ENCODE measurements at places on chromosomes 1 and 21.

DNA sequence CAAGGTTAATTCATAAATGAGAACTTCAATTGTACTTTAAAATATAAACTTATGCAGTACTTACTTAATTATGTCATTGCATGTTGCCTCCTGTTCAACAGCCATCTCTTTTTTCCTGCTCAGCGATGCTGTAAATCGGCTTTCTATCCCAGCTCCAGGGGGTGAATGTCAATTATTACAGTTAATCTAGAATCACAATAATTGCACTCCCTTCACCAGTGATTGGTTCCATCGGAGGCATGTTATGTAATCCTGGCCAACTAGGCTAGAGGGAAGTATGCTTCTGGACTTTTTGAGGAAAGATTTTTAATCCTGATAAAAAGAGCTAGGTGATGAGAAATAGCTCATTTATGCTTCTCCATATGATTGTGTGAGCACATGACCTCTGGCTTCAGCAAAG, 53.8 kb upstream of the SGIP1 start:
- H3K27me3 ChIP-seq = no peaks in the 10 kb centered on the region
- H3K4me3 ChIP-seq = no peak overlapping the region
- no peak for DNase-seq
- no peaks in the 10 kb centered on the region for H3K36me3 ChIP-seq
- no peaks in the 10 kb centered on the region for H3K4me1 ChIP-seq

GRCh38 chr1:116724765-116725375, 29.4 kb upstream of the CD2 start:
- no peaks in the 10 kb centered on the region for H3K27me3 ChIP-seq
- no peak overlapping the region for H3K27ac ChIP-seq
- H3K4me1 ChIP-seq = peaks cover 21% of the 10 kb centered on the region
- H3K36me3 ChIP-seq = no peaks in the 10 kb centered on the region
- peak; percentile 73 for DNase-seq

- H3K27ac ChIP-seq = no peak overlapping the region
- no peaks in the 10 kb centered on the region for H3K4me1 ChIP-seq
- H3K4me3 ChIP-seq = no peak overlapping the region
- no peak for DNase-seq
- no peaks in the 10 kb centered on the region for H3K36me3 ChIP-seq
Measured at GRCh38 chr1:237901299-237901934, 10.7 kb upstream of the ZP4 start.

DNA sequence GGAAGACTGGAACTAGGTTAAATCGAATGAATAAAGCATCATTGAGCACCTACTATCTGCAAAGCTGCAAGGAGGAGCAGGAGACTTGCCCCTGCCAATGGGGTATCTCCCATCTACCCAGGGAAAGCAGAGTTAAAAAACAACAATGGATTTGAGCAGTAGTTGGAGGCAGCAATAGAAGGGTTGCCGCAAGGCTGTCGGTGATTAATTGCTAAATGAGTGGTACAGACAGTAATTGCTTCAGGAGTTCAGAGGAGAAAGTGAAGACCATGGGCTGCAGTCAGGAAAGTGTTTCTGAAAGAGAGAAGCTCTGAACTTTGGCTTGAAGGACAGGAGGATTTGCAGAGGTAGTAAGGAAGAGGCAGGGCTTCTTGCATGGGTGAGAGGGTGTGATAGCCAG, 152.9 kb downstream of the ACTL8 start:
- H3K27me3 ChIP-seq = peaks cover 3% of the 10 kb centered on the region
- DNase-seq = no peak
- H3K4me3 ChIP-seq = no peak overlapping the region

DNA sequence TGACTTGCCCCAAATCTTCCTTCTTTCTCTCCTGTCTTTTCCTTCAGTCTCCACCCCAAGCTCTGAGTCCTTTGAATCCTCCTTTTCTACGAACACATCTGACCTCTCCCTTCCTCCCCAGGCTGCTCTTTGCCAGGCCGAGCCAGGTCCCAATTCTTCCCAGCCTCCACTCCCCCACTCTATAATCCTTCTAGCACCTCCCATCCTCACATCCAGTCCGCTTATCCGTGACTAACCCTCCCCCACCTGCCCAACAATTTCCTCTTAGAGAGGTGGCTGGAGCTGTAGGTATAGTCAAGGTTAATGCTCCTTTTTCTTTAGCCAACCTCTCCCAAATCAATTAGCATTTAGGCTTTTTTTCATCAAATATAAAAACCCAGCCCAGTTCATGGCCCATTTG, 9.5 kb upstream of the HPDL start:
- no peak overlapping the region for H3K27ac ChIP-seq
- no peaks in the 10 kb centered on the region for H3K36me3 ChIP-seq
- H3K4me3 ChIP-seq = no peak overlapping the region

DNA sequence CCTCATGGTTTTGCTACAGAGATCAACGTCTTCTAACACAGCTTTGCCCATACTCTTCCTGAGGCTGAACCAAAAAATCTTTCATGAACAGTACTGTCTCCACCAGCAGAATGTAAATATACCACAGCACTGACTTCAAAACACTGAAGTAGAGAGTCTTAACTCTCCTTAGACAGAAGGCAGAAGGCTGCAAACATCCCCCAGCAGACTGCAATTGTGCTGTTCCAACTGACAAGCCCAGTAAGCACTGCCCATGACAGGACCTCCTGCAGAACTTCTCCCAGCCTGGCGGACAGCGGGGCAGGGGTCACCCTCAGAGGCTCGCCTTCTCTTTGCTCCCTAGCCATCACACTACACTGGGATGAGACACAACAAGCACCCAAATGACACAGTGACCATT, 218.7 kb downstream of the RERE start:
- no peak overlapping the region for H3K27ac ChIP-seq
- H3K36me3 ChIP-seq = no peaks in the 10 kb centered on the region
- H3K4me3 ChIP-seq = no peak overlapping the region
- no peaks in the 10 kb centered on the region for H3K27me3 ChIP-seq
- DNase-seq = no peak

DNA sequence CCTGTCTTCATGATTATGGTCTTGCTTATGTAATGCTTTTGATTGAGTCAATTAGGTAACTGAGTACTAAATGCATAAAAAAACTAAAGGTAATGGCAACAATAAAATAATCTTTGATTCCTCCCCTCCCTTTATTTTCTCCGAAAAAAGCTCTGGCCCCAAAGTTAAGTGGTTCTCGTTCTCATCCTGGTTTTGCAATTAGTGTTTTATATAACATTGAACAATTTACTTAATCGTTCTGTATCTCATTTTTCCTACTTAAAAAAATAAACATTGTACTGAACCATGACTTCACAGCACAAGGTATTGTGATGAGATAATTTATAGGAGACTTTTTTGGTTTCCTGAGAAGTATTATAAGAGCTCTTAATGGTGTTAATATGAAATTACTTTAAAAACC, 11.3 kb downstream of the SLC22A15 start:
- no peaks in the 10 kb centered on the region for H3K4me1 ChIP-seq
- no peak overlapping the region for H3K27ac ChIP-seq
- no peaks in the 10 kb centered on the region for H3K27me3 ChIP-seq
- DNase-seq = no peak
- H3K36me3 ChIP-seq = no peaks in the 10 kb centered on the region

DNA sequence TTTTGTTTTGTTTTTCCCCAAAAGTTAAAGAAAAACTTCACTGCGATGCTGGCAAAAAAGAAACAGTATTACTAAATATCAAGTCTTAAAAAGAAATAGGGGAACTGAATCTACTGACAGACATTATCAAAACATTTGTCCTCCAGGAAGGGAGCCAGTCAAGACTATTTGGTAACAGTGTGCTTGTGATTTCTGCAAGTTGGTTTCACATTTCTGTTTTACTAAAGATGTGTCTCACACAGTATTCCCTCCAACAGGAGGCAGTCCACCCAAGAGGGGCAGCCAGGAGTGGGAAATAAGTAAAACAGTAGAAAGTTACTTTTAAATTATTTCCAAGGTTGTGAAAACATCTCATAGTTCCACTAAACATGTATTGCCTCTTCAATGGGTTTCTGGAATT, 74.4 kb upstream of the SDC3 start:
- no peaks in the 10 kb centered on the region for H3K4me1 ChIP-seq
- H3K36me3 ChIP-seq = peaks cover 52% of the 10 kb centered on the region
- no peaks in the 10 kb centered on the region for H3K27me3 ChIP-seq
- no peak overlapping the region for H3K27ac ChIP-seq
- no peak for DNase-seq

DNA sequence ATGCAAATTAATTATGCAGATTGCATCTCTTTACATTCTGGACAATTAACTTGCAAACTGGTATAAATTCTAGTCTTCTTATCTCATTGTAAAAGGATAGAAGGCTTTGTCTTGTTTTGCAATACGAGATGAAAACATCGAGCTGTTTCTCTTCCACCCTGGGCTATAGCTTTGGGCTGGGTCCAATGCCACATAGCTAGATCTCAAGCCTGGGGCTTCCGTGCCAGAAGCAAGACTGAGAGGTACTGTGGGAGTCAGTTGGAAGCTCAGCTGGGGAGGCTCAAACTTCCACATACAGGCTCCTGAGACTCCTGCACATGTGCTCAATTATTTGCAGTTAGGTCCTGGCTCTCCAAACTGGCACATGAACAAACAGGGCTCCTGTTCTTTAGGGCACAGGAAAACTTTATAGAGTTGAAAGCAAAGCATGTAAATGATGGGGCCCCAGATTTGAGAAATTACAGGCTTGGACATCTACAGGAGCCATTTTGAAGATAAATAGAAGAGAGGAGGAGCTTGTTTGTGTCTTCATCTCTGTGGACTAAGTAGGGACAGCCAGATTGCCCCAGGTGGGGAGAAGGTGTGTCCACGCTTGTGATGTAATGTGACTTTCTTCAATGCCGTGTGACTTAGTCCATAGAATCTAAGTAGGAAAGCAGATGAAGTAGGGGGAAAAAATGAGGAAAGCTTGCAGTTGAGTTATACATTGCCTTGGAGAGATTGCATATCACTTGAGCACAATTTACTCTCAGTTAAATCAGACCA, 65.9 kb upstream of the SIPA1L2 start:
- no peak for DNase-seq
- no peak overlapping the region for H3K4me3 ChIP-seq
- no peaks in the 10 kb centered on the region for H3K4me1 ChIP-seq
- no peaks in the 10 kb centered on the region for H3K36me3 ChIP-seq
- no peak overlapping the region for H3K27ac ChIP-seq

DNA sequence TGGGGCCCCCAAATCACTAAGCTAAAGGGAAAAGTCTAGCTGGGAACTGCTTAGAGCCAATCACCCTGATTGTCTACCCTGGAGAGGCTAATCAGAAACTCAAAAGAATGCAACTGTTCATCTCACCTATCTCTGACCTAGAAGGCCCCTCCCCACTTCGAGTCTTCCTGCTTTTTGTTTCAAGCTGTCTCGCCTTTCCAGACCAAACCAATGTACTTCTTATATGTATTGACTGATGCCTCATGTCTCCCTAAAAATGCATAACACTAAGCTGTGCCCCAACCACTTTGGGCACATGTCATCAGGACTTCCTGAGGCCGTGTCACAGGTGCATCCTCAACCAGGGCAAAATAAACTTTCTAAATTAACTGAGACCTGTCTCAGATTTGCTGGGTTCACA, 209.5 kb downstream of the APP start:
- peaks cover 4% of the 10 kb centered on the region for H3K4me1 ChIP-seq
- H3K36me3 ChIP-seq = peaks cover 2% of the 10 kb centered on the region
- no peaks in the 10 kb centered on the region for H3K27me3 ChIP-seq
- peak; percentile 33 for DNase-seq

DNA sequence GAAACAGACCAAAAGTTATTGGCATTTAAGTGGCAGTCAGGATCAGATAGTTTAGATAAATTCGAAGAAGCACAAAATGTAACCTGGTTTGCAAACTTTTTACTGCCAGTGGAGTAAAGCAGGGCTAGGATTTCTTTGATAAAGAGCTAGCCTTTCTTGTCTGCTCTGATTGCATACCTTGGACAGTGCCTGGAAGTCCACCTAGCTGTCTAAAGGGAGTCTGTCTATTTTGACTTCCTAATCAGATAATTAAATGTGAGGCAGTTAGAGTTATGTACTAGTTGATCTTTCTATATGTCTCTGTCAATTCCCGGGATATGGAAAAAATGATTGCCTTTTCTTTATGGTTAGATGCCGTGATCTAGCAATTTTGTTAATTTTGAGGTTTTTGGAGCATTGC, 4.1 kb downstream of the GPSM2 start:
- no peak for DNase-seq
- no peak overlapping the region for H3K4me3 ChIP-seq
- H3K27me3 ChIP-seq = no peaks in the 10 kb centered on the region
- H3K36me3 ChIP-seq = no peaks in the 10 kb centered on the region
- peaks cover 3% of the 10 kb centered on the region for H3K4me1 ChIP-seq

- DNase-seq = peak; percentile 88
- H3K27ac ChIP-seq = peak overlapping the region; percentile 91
- no peak overlapping the region for H3K4me3 ChIP-seq
- H3K4me1 ChIP-seq = peaks cover 30% of the 10 kb centered on the region
Measured at GRCh38 chr1:153649137-153649862, 9.2 kb upstream of the SNAPIN start.

DNA sequence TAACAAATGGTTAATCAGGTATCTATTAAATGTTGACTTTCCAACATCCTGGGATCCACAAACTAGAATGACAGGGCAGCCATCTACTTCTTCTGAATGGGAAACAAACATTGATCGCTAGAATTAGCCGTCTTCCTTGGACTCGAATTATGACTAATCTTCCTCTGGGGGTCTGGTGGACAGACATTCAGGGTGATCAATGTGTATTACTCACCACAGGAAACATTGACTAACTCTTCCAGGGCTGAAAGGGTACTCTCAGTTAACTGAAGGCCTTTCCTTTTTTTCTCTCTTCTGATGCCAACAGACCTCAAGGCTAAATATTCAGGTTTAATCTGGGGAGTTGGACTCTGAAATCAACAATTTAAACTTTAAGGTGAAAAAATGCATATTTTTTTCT, 9.5 kb downstream of the NOL9 start:
- no peak overlapping the region for H3K27ac ChIP-seq
- no peaks in the 10 kb centered on the region for H3K27me3 ChIP-seq

- no peaks in the 10 kb centered on the region for H3K4me1 ChIP-seq
- H3K36me3 ChIP-seq = no peaks in the 10 kb centered on the region
Measured at GRCh38 chr1:170461291-170461747, 70.6 kb upstream of the GORAB start.

- no peak overlapping the region for H3K4me3 ChIP-seq
- no peak for DNase-seq
- H3K36me3 ChIP-seq = no peaks in the 10 kb centered on the region
- H3K4me1 ChIP-seq = no peaks in the 10 kb centered on the region
- H3K27me3 ChIP-seq = no peaks in the 10 kb centered on the region
Measured at GRCh38 chr1:102875756-102876155, 232.6 kb downstream of the COL11A1 start.

DNA sequence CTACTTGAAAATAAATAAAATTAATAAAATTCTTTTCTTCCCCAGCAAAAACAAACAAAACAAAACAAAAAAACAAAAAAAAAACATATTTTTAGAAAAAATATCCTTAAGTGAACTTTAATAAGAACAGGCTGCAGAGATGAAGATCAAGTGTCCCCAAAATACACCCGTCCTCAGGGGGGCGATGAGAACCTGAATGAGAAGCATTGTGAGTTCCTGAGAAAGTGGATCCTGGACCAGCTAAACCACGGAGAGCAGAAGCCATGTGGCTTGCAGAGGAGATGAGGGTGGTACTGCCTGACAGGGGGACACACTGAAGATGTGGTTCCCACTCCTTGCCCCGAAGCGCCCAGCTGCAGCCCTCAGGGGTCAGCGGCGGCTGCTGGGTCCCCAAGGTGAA, 89.3 kb downstream of the ITPKB start:
- no peak for DNase-seq
- no peak overlapping the region for H3K4me3 ChIP-seq
- no peaks in the 10 kb centered on the region for H3K27me3 ChIP-seq
- peaks cover 64% of the 10 kb centered on the region for H3K36me3 ChIP-seq
- H3K27ac ChIP-seq = no peak overlapping the region

All from thymus (tissue), 14 donors.